ENCODE measurements at places on chromosomes 4 and X.

GRCh38 chrX:48909703-48910294, 1.6 kb downstream of the SLC35A2 start:
- no peak for DNase-seq

DNA sequence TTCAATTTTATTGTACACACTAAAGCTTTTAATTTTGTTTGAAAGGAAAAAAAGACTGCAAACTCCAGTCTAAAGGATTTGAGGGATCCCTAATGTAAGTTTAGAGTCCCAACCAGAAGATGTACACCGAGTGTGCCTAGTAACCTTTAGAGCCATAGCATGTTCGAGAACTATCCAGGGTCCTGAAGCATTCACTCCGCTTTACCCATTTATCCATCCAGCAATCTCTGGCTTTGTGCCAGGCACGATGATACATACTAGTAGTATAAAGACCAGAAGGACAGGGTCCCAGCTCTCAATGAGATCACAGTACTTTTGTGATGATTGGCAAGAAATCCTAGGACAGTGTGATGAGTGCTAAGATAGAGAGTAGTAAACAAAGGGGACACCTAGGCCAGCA, 168.7 kb downstream of the STK32B start:
- no peak for DNase-seq

DNA sequence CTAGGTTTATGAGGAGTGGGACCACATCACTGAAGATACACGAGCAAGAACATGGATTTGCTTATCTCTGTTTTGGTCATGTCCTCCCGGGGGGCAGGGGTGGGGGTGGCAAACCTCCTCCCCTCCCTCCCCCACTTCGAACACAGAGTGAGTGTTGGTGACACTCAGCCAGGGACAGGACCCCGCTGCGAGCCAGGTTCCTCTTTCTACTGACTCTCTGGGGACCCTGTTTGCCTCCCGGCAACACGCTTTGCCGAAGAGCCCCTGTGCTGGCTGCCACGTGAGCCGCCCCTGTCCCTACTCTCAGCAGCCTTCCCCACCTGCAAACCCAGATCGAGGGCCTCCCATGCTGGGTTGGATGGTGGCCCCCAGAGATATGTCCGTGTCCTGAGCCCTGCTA, 34.7 kb downstream of the P2RY8 start:
- DNase-seq: no peak

DNA sequence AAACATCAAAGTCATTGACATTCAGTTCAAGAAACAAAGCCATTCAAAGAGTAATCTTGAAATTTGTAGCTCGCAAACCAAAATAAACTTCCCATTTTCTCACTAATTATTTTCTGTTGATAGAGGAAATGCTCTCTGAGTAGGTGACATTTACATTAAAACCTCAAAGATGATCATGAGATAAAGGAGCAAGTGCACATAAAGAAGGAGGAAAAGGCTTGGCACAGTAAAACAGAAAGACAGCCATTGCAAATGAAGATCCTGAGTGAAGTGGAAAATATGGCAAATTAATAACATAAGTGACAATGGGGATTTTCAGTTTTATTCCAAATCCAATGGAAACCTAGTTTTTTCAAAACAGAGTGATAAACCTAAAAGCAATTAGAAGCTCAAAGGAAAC, 2320.8 kb downstream of the ARAP2 start:
- DNase-seq: no peak

DNA sequence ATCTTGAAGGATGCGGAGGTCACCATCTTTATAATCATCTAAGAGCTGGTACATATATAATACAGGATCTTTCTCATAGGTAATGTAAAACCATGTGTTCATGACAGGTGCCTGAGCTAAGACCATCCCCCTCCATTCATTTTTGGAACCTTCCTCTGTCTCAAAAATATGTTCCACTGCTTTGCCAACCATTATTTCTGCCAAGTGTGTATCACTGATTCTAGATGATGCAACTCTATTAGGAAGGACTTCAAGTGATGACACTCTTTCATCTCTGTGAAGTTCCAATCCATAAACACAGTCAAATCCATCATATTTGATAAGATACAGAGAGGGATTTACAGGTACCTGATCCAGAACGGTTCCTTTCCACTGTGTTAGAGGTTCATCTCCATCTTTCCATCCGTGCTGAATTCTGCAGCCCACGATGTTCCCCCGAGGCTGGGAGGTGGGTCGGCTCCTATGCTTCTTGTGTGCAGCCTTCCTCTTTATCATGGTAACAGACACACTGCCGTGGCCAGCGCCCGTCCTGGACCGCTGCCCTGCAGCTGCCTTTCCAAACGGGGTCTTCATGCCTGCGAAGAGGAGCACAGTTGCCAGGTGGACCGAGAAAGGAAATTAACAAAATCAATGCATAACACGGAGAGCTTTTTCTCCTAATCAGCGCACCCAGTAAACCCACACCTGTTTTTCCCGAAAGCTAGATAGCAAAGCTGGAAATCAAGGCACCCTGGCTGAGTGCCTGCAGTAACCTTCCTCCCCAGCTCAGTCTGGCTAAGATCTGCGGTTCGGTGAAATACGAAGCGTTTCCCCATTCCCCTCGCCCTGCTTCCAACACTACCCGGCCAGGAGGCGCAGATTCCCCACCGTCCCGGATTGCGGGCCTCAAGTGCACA, 718 bp downstream of the SPIN3 start:
- DNase-seq: no peak
